ENCODE measurements at places on chromosomes 13 and 19. TPM values are rescaled to one million over a fixed set of nuclear protein-coding genes. Genes with fewer than 3 reads are reported as not detected.

PHLDB3 gene
- 9.6 TPM for total RNA-seq

CTXN1 gene
- 0.73 TPM for total RNA-seq

ATP8B3 gene
- total RNA-seq = 2.0 TPM

CLEC11A gene
- 18.4 TPM for total RNA-seq

FFAR2 gene
- total RNA-seq = not detected

SH2D3A gene
- not detected for total RNA-seq

ZNF223 gene
- total RNA-seq = 2.2 TPM

RNF225 gene
- total RNA-seq = 0.37 TPM

KIR3DL2 gene
- not detected for total RNA-seq

VN1R4 gene
- total RNA-seq = not detected

PGLYRP2 gene
- total RNA-seq = not detected

RB1 gene
- 26.4 TPM for total RNA-seq

TMC4 gene
- total RNA-seq = not detected

EFNB2 gene
- total RNA-seq = 4.1 TPM

ZNF808 gene
- 15.2 TPM for total RNA-seq

IL4I1 gene
- 1.1 TPM for total RNA-seq

RASAL3 gene
- not detected for total RNA-seq

SMIM17 gene
- total RNA-seq = 0.39 TPM

GRIK5 gene
- not detected for total RNA-seq

STX10 gene
- 84.5 TPM for total RNA-seq

POU2F2 gene
- total RNA-seq = 0.37 TPM

ZNF154 gene
- total RNA-seq = 0.37 TPM

SRRM5 gene
- total RNA-seq = 0.37 TPM

CYP2B6 gene
- total RNA-seq = not detected

NRTN gene
- not detected for total RNA-seq

FGF9 gene
- total RNA-seq = not detected

PRTN3 gene
- not detected for total RNA-seq

ACP7 gene
- 0.98 TPM for total RNA-seq

CIRBP gene
- total RNA-seq = 99.2 TPM

BICRA gene
- 3.1 TPM for total RNA-seq

GRK1 gene
- total RNA-seq = not detected
